ENCODE measurements at places on chromosomes 2 and 18.

DNA sequence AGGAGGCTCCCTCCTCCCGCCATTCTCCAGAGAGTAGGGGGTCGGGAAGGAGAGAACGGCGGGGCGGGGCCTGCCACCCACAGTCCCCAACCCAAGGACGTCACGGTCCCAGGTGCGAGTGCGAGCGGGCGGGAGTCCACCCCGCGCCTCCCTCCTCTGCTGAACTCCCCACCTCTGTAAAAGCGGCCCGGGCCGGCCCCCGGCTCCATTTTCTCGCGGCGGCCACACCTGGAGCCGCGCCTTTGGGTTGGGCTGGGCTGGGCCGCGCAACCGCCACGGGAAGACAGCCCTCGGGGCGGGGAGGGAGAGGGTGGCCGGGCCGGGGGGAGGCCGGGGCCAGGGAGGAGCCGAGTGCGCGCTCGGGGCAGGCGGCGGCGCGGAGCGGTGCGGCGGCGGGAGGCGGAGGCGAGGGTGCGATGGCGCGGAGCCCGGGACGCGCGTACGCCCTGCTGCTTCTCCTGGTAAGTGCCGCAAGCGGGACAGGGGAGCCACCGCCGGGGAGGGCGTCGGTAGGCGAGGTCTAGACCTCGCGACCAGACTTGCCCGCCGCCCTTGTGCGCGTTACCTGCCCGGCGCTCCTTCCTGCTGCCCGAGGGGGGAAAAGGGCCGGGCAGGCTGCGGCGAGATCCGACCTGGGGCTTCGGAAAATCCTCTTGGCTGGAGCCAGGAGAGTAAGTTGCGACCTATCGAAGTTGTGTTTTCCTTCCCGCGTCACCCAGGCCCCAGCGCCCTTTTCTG is at the start of gene DSG2:
DSG2 (plus strand) TSS at position 342 of the 738 bp plus-strand sequence; CDS start at position 417, 75 bp downstream.
- DNase-seq: peak; percentile 11

GRCh38 chr2:189466046-189466445 is 24.8 kb downstream of the WDR75 start:
- no peak for DNase-seq

GRCh38 chr2:136305517-136306192 is 187.7 kb upstream of the CXCR4 start:
- DNase-seq: no peak

DNA sequence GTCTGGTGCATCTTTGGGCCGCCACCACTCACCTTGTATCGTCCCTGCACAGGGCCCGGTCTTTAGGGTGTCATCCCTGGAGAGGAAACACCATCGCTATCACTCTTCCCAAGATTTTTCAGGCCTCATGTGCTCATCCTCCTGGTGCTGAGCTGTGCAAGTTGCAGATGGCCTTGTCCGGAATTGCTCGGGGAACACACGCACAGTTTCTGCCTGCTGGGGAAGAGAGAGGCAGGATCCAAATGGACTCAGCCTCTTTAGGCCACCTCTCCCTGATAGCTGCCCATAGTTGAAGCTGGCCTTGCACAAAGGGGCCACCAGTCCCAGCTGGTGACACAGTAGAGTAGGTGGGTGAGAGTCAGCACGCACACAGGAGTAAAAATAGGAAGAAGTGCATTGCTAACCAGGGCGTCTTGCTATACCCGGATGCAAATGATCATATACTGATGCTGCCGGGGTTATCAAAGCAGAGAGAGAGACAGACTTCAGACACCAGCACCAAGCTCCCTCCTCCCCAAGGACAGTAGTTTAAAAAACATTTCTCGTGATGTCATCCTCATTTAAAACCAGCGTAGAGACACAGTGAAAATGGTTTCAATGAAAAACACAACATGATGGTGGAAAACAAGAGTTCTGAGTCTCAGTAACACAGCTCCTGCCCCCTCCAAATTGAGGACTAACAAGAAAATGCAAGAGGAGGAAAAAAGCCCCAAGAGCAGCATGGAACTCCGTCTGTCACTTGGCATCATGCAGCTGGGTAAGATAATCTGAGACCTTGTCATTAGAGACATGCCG is 147.5 kb upstream of the NCK2 start:
- DNase-seq: no peak

- peak; percentile 96 for DNase-seq
These were observed 229.0 kb downstream of the MREG start for GRCh38 chr2:215784371-215784783.

- no peak for DNase-seq
These were observed 71.2 kb downstream of the STK25 start for GRCh38 chr2:241437179-241437578.

DNA sequence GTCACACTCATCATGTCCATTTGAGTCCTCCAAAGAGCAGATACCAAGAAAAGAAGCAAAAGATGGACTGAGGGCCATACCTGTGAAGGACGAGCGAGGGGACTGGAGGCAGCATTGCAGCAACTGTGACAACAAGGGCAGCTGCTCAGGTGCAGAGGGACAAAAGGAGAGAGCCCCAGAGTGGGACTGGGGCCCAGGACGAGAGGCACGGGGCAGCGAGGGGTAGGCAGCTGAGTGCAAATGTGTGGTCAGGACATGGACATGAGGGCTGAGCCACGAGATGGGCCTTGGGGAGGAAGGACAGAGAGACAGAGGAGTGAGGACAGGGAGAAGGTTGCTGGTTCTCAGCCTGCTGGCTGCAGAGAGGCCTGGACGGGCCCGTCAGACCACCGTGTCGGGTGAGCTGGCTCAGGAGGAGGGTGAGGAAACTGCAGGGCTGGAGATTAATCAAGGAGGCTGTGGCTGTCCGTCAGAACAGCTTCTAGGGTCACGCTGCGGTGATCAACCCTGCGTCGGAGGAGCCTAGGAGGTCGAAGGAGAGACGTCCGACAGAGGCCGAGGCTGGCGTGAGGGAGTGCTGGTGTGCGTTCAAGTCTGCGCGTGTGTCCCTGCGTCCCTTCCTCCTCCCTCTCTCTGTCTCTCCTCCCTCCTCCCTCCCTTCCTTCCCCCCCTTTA is 206.8 kb upstream of the HDAC4 start:
- DNase-seq: no peak

- no peak for DNase-seq
These were observed 198.1 kb upstream of the RASGRP3 start for GRCh38 chr2:33278245-33278943.

DNA sequence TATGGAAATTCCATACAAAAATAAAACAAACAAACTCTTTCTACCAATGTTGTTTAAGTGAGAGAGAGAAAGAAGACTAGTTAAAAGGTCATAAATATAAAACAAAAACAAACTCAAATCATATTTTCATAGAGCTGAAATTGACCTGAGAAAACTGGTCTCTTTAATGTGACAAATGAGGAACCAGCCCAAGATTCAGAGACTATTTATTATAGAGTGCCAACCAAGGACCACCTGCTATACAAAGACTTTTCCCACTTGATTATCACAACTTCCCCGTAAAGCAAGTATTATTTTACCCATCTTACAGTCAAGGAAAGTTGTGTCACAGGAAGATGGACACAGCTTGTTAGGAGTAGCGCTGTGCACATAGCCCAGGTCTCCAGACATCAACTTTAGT is 13.3 kb downstream of the ANKRD44 start:
- no peak for DNase-seq

GRCh38 chr2:197708331-197708730 is 3.2 kb downstream of the MARS2 start:
- peak; percentile 68 for DNase-seq

- no peak for DNase-seq
These were observed 11.5 kb downstream of the SPATS2L start for GRCh38 chr2:200317975-200318374.

DNA sequence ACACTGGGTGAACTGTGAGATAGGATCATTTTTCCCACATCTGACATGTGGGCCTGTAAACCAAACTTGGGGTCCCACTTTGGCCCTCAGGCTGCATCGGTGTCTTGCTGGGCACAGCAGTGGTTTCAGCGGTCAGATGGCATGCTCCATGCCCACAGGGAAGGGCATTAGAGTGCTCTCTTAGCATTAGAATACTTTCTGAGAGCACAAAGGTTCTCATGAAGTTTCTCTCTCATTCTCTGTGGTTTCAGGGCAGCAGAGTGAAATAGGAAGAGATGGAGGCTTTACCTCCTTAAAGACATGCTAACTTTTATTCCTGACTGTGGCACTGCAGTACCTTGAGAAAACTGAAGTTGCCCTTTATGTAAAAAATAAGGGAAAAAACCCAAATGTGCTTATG is 36.6 kb upstream of the GATA6 start:
- no peak for DNase-seq

GRCh38 chr2:219247678-219248642 is 2.7 kb downstream of the STK16 start:
- no peak for DNase-seq

DNA sequence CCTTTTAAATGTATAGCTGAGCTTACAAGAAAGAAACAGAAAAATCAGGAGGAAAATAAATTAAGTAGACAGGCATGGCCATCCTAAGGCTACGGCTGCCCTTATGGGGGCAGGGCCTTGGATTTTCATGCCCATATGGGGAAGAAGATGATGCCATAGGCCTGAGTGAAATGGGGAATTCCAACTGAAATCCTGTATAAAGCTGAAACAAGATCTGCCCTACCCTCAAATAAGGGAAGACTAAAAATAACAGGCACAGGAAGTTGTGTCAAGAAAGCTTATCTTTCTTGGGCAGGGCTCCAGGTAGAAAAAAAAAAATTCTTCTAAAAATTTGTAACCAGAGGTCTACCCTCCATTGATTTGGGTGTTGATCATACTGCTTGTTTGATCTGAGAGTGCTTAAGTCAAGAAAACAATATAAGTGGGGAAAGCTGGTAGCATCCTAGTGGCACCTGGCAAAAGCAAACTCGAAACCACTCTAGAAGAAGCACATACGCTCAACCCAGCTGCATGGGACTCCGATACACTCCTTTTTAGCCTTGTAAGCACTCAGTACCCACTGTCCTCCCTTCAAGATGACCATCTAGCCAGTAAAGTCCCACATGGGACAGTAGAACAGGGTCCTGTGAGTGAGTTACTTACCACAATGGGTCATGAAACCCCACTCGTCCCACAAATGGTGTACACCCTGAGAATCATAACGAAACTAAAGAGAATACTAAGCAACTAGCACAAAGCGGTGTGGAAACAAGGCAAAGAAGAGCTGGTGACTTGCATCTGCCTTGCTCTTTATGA is 22.3 kb downstream of the DNAH7 start:
- DNase-seq: peak; percentile 43

GRCh38 chr18:6982398-6982797 is 135.2 kb downstream of the LAMA1 start:
- no peak for DNase-seq

DNA sequence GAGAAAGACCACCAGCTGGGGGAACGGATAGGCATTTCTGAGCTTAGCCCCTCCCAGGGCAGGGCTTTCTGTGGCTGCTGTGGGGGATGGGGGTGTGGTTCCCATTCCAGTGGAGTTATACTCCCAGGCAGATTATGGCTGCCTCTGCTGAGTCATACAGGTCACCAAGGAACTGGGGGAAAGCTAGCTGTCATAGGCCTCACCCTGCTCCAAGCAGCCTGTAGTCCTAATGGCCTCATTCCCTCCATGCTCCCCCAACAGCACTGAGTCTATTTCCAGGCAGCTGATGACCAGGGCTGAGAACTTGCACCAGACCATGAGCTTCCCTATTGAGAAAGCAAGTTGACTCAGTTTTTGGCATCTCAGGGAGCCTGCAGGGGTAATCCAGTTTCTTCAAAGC is 87.1 kb downstream of the GPR39 start:
- peak; percentile 46 for DNase-seq

DNA sequence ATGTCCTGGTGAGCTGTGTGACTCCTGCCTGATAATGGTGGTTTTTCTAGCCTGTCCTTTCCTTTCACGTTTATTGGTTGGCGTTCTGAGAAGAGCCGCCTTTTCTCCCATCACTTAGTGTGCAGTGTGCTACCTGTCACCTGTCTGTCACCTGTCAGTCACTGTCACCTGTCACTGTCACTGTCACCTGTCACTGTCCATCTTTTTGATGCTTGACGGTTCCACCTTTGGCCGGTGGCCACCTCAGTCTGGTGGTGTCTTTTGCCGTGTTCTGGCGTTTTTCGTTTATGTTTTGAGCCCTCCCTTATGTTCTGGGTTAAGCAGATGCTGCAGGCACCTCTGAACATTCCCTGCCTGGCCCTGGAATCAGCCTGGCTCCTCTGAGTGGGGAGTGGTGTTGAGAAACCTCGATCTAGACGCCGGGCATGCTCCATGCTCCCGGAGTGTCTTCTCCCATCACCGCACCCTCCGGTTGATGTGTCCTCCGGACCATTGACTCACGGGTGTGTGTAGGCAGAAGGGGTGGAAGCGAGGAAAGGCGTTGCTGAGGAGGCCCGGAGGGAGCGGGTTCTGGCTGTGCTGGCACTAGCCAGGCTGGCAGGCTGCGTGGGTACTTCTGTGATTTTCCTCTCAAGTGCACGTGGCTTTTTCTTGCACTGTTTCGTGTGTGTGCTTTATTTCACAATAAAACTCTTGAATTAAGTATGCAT is 20.7 kb downstream of the DTYMK start:
- DNase-seq: no peak

GRCh38 chr2:3108105-3108504 is 269.5 kb downstream of the EIPR1 start:
- no peak for DNase-seq

GRCh38 chr2:219177552-219178376 is at the start of gene RETREG2:
TSS of gene RETREG2 (plus strand) at chr2:219178275. CDS start at chr2:219178353, 78 bp downstream.
- DNase-seq: peak; percentile 92

DNA sequence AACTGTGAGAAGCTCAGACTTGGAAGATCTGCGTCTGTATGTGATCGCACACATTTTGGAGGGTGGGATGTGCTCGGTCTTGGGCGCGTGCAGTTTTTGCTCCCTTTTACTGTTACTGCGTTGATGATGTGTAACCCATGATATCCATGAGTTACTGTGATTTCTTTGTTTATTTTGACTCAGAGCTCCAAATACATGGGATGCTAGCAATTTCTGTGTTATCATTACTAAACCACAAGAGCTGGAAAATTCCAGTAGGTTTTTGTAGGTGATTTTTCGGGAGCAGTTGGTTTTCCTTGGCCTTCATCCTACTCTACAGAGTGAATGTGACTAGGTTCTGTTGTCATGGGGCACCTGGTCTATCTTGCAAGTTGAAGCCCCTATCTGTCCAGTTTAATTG is 124.2 kb downstream of the AGAP1 start:
- DNase-seq: peak; percentile 78

GRCh38 chr2:217835931-217836891 is 166.6 kb downstream of the TNS1 start:
- DNase-seq: peak; percentile 91

GRCh38 chr2:30425326-30425725 is 21.7 kb upstream of the LCLAT1 start:
- peak; percentile 88 for DNase-seq

GRCh38 chr2:11208083-11208482 is 52.8 kb downstream of the SLC66A3 start:
- DNase-seq: no peak

- no peak for DNase-seq
These were observed 207.6 kb upstream of the SMIM21 start for GRCh38 chr18:75635096-75635495.

- peak; percentile 34 for DNase-seq
These were observed 266.5 kb downstream of the NEDD4L start for GRCh38 chr18:58310517-58310916.

DNA sequence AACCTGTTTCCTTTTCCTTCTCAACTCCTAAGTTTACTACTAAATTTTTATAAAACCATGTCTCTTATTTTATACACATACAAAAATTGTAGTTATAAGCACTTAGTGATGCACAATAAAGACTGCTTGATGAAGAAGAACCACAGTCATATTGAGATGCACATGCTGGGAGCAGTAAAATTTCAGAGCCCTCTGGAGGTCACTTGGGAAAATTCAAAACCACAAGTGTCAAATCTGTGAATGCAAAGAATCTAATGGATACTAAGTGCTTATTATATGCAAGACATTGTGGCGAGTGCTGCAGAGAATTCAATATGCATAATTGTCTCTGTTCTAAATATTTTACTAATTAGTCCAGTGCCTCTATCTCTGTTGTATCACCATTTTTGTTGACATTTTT is 180.5 kb downstream of the VWC2L start:
- peak; percentile 27 for DNase-seq

- DNase-seq: no peak
These were observed 98.1 kb upstream of the RGPD4 start for GRCh38 chr2:107728586-107728985.

Measured in EH (cell line).